ENCODE measurements at places on chromosomes 13 and 19.

GRCh38 chr13:113141601-113141970 is 16.9 kb upstream of the PROZ start:
- no peak for DNase-seq

- no peak for DNase-seq
These were observed 8.8 kb downstream of the FZR1 start for GRCh38 chr19:3514930-3515329.

DNA sequence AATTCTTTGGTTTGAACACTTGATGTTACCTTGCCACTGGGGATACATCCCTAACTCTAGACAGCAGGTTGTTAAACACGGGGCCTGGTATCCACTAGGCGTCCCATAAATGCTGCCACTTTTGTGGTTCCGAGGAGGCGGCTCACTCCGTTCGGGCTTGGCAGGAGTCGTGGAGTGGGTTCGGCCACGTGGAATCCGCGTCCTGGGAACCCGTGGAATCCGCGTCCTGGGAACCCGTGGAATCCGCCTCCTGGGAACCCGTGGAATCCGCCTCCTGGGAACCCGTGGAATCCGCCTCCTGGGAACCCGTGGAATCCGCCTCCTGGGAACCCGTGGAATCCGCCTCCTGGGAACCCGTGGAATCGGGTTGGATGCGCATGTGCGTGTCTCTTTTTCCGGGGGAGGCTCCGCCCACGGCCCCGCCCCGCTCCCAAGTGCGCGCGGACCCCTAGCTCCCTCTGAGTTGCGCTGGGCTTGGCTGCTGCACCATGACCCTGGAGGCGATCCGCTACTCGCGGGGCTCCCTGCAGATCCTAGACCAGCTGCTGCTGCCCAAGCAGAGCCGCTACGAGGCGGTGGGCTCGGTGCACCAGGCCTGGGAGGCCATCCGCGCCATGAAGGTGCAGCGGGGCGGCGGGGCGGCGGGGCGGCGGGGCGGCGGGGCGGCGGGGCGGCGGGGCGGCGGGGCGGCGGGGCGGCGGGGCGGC is at the start of gene MRI1:
TSS of gene MRI1 (plus strand) at position 422 of the 707 bp plus-strand sequence. CDS start at position 489, 67 bp downstream.
- peak; percentile 77 for DNase-seq

DNA sequence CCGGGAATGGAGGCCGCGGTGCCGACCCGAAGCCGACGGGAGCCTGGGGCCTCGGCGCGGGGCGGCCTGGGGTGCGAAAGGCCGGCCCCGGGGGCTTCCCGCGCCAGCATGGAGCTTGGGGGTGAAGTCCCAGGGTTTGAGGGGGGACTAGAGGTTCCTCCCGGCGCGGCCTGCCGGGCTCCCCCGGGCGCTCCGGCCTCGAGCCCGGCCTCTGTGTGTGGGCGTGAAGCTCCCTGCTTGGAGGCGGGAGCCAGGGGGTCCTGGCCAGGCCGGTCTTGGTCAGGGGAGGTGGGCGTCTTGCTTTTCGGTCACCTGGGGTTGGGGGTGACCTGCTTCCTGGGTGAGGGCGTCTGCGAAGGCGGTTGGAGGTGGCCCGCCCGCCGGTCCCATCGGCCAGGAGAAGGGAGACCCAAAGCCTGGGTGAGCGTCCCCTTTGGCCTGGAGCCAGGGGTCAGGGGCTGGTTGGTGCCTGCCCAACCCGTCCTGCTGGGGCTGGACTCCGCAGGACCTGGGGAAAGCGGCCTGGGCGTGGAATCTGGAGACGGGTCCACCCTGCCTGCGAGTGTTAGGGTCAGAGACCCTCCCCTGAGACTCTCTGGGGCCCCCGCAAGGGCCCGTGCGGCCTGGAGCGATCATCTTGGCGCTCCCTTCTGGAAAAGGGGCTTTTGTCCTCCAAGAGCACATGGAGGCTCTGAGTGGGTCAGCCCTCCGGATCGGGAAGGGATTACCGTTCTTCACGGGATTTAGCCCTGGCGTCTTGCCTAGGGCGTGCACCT is 535 bp downstream of the BSG start:
- DNase-seq: peak; percentile 73

DNA sequence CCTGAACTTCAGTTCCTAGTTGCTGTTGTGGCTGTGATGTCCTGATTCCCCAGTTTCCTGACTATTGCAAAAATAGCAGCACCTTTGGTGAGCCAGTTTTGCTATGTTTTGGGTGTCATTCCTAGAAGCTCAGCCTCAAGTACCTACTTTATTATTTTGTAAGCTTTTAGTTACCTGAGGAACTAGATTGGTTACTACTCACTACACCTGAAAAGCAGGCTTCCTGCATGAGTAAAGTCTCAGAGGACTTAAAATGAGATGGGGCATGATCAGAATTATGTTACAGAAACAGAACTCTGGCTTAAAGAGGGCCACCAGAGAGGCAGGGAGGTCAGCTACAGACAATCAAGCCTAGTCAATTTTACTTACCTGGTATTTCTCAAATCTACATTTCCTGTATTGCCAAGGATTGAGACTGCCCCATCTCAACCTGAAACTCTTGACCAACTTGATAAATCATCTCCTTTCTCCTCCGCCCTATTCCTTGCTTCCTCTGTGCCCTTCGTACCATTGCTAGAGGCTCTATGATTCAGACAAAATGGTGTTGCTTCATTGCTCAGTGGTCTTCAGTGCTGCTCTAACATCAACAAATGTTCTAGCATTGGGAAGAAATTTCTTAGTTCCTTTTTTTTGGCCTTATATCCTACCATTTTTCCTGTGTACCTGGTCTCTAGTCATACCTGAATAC is 58.9 kb downstream of the RAP2A start:
- no peak for DNase-seq

DNA sequence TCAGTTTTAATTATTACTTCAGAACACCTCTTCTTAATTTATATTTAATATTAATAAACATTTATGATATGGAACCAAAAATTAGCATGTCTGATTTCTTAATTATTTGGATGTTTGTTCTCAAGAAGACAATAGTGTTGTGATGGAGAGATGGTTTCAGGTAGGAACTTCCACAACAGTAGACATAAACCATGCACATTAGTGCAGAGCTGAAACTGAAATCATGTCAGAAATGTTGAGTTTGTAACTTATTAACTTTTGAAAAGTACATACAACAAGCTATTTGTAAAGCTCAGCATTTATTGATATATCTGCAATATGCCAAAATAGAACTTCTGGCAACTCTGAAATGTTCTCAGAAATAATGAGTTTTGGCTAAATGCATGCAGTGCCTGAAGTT is 11.8 kb upstream of the EDNRB start:
- DNase-seq: no peak

GRCh38 chr19:28827382-28827781 is 385.6 kb downstream of the UQCRFS1 start:
- no peak for DNase-seq

DNA sequence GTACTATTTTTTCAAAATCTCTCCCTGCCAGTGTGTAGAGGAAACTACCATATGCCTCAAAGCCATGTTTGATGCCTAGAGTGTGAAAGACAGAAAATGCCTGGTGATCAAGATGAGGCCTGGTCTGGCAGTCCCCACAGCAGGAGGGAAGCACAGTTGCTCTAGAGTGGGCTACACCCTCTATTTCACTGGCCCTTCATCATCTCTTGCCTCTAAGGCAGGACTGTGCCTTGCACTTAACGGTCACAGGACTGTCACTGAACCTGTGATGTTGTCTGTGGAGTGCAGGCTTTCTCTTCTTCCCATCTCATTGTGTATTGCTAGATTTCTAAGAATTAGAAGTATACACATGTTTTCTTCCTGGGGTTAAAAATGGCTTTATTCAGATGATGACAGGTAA is 16.3 kb downstream of the POLR1D start:
- no peak for DNase-seq

GRCh38 chr19:42232435-42232834 is 10.0 kb downstream of the GSK3A start:
- DNase-seq: no peak
